Posterior cingulate gyrus (tissue), 11 donors: ENCODE measurements at places on chromosomes 4 and X.

DNA sequence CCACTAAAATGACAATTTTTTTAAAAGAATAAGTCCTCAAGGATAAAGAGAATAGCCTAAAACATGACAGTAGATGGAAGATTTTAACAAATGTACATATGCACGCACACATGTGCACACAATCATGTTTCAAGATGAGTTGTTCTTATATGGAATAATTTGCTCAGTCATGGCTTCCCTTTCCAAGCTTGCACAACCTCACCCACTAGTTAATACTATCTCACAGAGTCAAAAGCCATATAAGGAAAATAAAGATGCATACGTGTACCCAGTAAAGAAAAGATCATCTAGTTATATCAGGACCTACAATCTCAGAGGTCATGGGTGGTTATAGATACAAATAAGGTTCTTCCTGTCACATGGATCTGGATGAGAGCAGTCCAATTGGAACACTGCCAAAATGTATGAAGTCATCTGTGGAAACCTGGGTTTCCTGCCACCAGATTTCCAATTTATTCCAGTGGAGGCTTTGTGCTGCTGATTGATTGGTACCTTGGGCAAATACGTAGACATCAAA, 56.1 kb downstream of the FAM13A start:
- no peak for DNase-seq

- DNase-seq = no peak
Observed at GRCh38 chrX:46630141-46630540, 56.6 kb downstream of the CHST7 start.

GRCh38 chr4:187069398-187069797, 345.7 kb upstream of the FAT1 start:
- DNase-seq = no peak

DNA sequence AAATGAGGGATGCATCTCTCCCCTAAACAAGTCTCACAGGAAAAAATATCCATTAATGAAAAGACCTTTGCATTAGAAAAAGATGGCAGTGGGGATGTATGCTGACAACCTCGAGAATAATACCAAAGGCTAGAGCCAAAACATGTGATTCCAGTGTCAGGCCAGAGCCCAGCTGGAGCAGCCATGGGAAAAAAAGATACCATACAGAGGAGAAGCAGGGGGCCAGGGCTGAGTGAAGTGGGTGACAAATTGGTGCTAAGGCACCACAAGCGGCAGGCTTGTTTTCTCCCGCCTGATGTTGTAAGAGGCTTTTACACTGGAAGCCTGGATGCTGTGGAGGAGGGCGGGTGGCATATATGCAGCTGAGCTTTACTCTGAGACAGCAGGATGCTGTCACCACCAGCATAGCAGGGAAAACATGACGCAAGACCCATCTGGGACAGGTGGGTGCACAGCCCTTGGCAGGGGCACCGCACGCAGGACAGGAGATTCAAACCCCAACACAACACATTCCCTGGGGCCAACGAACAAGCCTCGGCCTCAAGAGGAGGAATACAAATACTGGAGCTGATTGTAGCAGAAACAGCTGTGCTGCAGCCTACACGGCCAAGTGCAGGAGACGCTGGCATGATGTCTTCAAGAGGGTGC, 91.9 kb downstream of the TSPAN5 start:
- DNase-seq = peak; percentile 70

GRCh38 chr4:14165222-14165920, 537.8 kb upstream of the BOD1L1 start:
- no peak for DNase-seq

GRCh38 chrX:50814701-50815100, 707 bp upstream of the SHROOM4 start:
- DNase-seq = peak; percentile 95

DNA sequence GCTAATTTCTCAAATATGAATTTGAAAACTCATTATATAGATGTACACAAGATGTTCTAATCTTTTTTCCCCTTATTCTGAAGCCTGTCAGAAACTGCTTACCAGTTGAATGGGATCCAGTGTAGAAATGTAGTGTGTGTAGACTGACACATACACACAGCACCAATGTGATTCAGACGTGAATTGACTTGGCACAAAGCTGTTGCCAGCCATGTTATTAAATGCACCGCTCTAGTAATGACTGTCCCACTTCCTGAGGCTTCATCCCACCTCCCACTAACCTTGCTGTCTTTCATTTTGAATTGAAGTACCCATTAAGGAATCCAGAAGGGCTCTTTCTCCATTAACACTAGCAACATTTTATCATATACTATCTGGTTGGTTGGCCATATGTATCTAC, 146.6 kb downstream of the PPA2 start:
- no peak for DNase-seq
